ENCODE measurements at places on chromosomes 7 and 10. TPM values are rescaled to one million over a fixed set of nuclear protein-coding genes. Genes with fewer than 3 reads are reported as not detected.
A peak's percentile ranks its signal among the peaks of the same experiment; 100 is the strongest.

DNA sequence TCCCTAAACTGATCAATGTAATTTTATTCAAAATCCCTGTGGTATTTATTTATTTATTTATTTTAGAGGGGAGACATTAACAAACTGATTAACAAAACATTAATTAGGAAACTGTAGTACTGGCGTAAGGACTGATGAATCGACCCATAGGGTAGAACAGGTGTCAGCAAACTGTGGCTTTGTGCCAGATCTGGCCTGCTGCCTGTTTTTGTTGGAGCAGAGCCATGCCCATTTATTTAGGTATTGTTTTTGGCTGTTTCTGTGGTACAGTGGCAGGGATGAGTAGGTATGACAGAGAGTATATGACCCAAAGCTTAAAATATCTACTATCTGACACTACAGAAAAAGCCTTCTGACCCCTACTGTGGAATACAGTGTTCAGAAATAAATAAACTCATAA lies 332.5 kb upstream of the ETV1 start:
- no peak overlapping the region for H3K4me3 ChIP-seq
- H3K27ac ChIP-seq: no peak overlapping the region
- H3K36me3 ChIP-seq: no peaks in the 10 kb centered on the region
- no peak for DNase-seq
- H3K27me3 ChIP-seq: no peaks in the 10 kb centered on the region

GRCh38 chr7:70673778-70674570 lies 458.0 kb upstream of the GALNT17 start:
- H3K27ac ChIP-seq: no peak overlapping the region
- DNase-seq: no peak
- no peaks in the 10 kb centered on the region for H3K36me3 ChIP-seq
- H3K4me3 ChIP-seq: no peak overlapping the region
- H3K4me1 ChIP-seq: no peaks in the 10 kb centered on the region

- no peak overlapping the region for H3K27ac ChIP-seq
- no peaks in the 10 kb centered on the region for H3K27me3 ChIP-seq
- peak; percentile 34 for DNase-seq
These were observed 79.9 kb upstream of the EN2 start for GRCh38 chr7:155377838-155378579.

DNA sequence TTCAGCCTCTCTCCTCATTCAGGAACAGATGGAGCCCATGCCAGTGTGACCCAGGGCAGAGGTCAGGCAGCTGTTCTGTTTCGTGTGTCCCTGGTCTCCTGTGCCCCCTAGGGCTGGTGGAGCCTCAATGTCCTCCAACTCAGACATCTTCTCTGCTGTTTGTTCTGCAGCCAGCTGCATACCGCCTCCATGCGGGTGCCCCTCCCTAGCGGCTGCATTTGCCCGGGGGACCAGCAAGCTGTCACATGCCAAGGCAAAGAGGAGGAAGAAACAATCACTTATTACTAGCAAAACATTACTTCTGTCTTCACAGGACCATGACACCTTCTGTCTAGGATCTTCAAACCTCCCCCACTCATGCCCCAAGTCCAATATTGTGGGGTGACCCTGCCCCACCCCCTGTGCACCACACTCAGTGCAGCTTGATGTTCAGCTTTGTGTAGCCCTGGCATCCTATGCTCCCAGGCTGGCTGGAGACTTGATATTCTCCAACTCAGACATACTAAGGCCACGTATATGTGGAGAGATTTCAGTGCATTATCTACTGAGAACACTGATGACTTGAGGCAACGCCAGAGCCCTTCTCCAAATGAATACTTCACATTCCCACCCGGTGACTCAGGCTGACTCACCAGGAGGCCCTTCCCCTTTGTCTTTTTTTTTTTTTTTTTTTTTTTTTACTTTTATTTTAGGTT lies 188.9 kb downstream of the SKIDA1 start:
- H3K36me3 ChIP-seq: no peaks in the 10 kb centered on the region
- H3K27me3 ChIP-seq: no peaks in the 10 kb centered on the region
- H3K4me1 ChIP-seq: no peaks in the 10 kb centered on the region
- H3K4me3 ChIP-seq: no peak overlapping the region
- no peak overlapping the region for H3K27ac ChIP-seq

GRCh38 chr10:59753267-59753666 lies at the start of gene MRLN:
TSS of gene MRLN (minus strand) at chr10:59753455.
- H3K36me3 ChIP-seq: no peaks in the 10 kb centered on the region
- no peak within 1 kb of the TSS for H3K4me3 ChIP-seq
- no peak within 1 kb of the TSS for H3K27ac ChIP-seq

DNA sequence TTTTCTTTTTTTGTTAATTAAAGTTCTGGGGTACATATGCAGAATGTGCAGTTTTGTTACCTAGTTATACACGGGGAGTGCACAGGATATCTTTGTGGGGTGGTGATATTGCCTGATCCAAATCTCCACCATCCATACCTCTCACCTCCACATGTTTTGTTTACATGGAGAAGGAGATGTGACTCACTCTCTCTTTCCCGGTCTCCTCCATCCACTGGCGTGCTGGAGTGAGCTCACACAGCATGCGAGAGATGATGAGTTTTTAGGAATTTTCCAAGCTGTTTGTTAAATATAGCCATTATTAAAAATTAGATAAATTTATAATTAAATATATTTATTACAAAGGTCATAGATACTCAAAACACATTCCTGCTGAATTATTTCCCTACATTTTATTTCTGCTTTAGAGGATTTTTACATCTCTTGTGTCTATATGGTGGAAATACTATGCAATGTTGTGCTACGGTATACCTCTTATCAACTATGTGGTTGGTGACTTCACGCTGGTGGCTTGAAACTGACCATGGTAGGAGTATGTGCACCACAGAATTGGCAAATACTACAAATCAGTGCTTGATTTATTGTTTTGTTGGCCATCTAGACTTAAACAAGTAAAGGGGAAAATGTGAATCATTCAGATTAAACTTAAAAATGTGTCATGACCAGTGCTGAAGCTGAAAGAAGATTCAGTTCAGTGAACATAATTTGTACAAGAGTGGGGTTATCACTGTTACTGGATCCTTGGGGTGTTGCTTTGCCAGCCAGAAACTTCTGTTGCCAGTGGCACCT lies 107.9 kb upstream of the FAM180A start:
- H3K36me3 ChIP-seq: no peaks in the 10 kb centered on the region
- no peak overlapping the region for H3K4me3 ChIP-seq
- no peaks in the 10 kb centered on the region for H3K27me3 ChIP-seq

The PIK3CG gene
- total RNA-seq: 6.5 TPM

DNA sequence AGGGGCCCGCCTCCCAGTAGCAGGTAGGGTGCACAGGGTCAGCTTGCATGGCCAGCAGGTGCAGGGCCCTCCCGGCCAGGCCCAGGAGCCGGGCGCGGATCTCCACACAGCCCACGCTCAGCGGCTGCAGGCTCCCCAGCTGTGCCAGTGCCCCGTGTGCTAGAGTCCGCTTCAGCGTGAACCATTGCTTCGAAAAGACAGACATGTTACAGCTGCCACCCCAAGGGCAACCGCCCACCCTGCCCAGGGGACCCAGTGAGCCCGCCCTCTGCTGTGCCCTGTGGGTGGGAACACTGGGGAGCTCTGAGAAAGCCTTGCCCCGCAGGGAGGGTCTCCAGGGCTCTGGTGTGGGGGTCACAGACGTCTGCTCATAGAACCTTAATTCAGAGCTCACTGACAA lies 64.3 kb upstream of the NKX6-2 start:
- no peaks in the 10 kb centered on the region for H3K36me3 ChIP-seq
- no peaks in the 10 kb centered on the region for H3K4me1 ChIP-seq
- H3K27me3 ChIP-seq: no peaks in the 10 kb centered on the region
- H3K4me3 ChIP-seq: no peak overlapping the region
- no peak overlapping the region for H3K27ac ChIP-seq
- peak; percentile 8 for DNase-seq

- no peak overlapping the region for H3K27ac ChIP-seq
- H3K27me3 ChIP-seq: no peaks in the 10 kb centered on the region
- no peak for DNase-seq
- no peaks in the 10 kb centered on the region for H3K36me3 ChIP-seq
- no peak overlapping the region for H3K4me3 ChIP-seq
These were observed 15.5 kb downstream of the TWIST1 start for GRCh38 chr7:19101909-19102308.

All from testis (tissue), 5 donors.